H4 (cell line): ENCODE measurements at places on chromosomes 7 and 10. TPM values are rescaled to one million over a fixed set of nuclear protein-coding genes. Genes with fewer than 3 reads are reported as not detected.

- no peak for DNase-seq
Observed at GRCh38 chr10:101536800-101537199, 51.3 kb downstream of the POLL start.

GRCh38 chr7:1738511-1738910 lies 68.4 kb downstream of the ELFN1 start:
- no peak for DNase-seq

GRCh38 chr10:98030093-98030821 lies at the start of gene CRTAC1:
TSS of gene CRTAC1 (minus strand) at chr10:98030621. CDS start at chr10:98030472, 149 bp downstream.
- DNase-seq: peak; percentile 31

- DNase-seq: no peak
Observed at GRCh38 chr7:137795211-137795610, 51.6 kb downstream of the DGKI start.

- DNase-seq: no peak
Observed at GRCh38 chr7:129830949-129831348, 121.8 kb downstream of the UBE2H start.

DNA sequence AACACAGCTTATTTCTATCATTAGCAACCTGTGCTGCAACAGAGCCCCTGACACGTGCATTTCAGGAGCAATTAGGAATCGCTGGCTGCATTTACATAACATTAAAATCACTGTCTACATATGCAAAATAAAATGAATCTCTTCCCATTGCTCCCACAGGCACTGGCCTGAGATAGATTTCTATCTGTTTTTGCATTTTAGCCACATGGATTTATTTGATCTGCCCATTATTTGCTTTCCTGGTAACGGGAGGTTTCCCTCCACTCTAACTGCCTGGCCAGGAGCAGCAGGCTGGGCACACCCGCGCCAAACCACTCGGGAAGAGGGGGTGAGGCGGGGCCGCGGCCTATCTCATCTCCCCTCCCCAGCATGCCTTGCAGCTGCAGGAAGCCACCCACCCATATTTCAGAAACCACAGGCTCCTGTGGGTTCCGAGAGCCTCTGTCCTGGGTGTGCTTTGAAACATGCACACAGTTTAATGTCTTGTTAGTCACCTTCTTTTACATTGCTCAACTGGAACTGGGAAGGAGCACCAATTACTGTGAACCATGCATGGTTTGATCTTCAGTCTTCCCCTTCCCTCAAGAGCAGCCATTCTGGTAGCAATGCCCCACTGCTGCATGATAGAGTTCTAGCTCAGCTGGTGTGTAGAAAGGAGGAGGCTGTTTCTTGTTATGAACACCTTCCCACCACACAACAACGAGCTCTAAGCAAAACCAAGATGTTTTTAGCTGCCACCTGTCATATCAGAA lies 37.7 kb upstream of the IKZF1 start:
- DNase-seq: no peak

- DNase-seq: no peak
Observed at GRCh38 chr7:29217113-29217512, 22.5 kb downstream of the CHN2 start.

GRCh38 chr10:6977398-6978186 lies 397.5 kb upstream of the PRKCQ start:
- DNase-seq: no peak

- DNase-seq: no peak
Observed at GRCh38 chr10:47037654-47038425, 126.6 kb downstream of the PTPN20 start.

DNA sequence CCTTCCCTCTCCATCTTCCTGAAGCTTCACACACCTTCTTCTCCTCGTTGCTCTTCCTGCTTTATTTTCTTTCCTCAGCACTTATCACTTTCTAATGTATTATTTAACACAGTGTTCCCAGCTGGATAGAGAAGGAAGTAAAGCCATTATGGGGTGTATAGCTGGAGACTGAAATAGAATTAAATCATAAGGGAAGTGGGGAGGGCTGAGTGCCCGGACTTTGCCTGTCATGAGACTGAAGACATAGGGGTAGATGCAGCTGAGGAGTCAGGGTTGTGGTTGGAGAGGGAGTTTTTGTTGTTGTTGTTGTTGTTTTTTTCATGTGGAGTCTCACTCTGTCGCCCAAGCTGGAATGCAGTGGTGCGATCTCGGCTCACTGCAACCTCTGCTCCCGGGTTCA lies 65.3 kb downstream of the GALNT11 start:
- no peak for DNase-seq

- no peak for DNase-seq
Observed at GRCh38 chr7:105245398-105246114, 143.2 kb downstream of the SRPK2 start.

DNA sequence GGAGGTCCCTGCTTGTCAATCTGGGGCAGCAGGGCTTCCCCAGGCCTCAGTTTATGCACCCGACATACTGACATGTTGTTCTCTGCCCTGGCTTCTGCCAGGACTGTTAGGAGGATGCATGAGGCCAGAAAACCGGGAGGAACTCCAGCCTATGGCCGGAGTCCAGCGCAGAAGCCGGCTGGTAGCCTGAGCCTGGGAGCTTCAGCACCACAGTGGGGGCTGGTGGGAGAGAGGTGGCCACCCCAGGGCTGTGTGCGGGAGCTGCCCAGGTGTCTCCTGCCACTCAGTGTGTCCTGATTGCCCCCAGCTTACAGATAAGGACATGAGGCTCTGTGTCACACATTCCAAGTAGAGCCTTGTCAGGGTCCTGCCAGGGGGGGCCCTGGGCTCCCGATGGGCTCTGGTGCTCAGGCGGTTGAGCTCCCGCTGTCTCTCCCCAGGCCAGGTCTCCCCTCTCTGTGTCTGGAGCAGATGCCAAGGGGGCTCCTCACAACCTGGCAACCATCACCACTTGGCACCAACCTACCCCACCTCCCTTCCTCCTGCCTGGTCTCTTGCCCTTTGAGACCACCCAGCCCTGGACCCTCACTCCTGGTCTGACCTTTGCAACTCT lies 32.3 kb downstream of the PPIF start:
- no peak for DNase-seq

DNA sequence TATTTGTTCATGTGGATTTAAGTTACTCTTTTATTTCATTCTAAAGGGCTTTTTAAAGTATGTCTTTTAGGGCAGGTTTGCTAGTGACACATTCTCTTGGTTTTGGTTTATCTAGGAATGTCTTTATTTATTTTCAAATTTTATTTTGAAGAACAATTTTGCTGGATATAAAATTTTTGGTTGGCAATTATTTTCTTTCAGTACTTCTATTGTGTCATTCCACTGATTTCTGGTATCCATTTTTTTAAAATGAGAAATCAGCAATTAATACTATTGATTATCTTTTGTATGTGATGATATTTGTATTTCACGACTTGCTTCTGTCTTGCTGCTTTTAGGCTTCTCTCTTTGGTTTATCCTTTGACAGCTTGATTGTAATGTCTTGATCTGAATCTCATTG lies 756.3 kb downstream of the INHBA start:
- DNase-seq: no peak

- no peak for DNase-seq
Observed at GRCh38 chr10:14271621-14272020, 59.1 kb downstream of the FRMD4A start.

DNA sequence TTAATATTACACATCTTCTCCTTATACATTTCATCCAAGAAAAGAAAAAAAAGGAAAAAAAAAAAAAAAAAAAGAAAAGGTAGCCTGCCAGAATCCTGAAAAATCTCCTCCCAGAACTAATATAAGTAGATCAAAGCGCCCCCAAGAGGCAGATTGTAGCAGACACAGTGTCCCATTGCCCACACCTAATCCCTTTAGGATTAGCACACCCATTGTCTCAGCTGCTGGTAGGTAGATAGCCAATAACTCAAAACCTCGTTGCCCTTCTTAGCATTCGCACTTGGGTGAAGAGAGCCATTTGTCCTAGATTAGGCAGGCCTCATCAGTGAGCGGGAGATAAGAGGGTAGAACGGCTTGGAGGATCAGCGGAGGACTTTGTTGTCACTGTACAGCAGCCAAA lies 100.2 kb upstream of the SORCS1 start:
- DNase-seq: no peak

GRCh38 chr10:44511166-44511565 lies 126.3 kb upstream of the CXCL12 start:
- DNase-seq: no peak

DNA sequence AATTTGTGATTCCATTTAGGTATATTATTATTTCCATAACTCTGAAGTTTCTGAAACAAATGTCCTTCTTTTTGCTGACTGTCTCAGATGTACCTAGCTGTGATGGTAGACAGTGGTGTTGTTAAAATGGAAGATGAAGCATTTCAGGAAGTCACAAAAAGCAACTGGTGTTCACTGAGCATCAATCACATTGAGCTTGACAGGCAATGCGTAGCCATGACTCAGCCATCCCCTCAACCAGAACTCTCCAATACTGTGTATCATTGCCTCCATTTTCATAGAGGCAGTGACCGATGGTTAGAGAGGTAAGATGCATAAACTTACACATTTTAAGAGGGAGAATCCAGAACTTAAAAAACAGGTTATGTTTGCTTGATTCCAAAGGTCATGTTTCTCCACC lies 434.0 kb downstream of the INHBA start:
- DNase-seq: no peak

DNA sequence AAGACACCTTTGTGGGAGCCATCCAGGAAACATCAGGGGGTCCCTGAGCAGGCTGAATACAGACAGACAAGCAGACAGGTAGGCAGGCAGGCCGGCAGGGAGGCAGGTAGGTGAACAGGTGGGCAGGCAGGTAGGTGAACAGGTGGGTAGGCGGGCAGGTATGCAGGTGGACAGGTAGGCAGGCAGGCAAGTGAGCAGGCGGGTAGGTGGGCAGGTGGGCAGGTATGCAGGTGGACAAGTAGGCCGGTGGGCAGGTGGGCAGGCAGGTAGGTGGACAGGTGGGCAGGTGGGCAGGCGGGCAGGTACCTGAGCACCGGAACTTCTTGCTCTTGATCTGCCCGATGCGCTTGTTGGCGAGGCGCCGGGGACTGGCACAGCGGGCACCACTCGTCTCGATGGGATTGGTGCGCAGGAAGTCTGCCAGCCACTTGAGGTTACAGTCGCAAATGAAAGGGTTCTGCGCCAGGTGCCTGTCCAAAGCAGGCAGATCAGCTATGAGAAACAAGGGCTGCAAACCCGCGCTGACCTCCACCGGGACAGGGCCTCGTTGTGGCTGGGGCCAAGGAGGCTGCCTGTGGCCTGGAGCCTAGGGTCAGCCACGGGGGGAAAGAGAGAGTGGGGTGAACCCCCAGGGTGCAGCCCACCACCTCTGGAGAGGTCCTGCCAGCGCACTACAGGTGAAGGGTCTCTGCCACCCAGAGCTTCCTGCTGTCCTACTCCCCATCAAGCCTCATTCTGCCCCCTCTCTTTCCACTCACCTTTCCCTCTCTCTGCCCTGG lies 136.9 kb downstream of the SLIT1 start:
- no peak for DNase-seq

CYP3A7 gene
- total RNA-seq: not detected in 2 replicates

SLC16A12 gene
- total RNA-seq: 0.08 and 0.12 TPM in 2 replicates

FMC1 gene
- total RNA-seq: 19.4 and 21.0 TPM in 2 replicates

KLF14 gene
- 0.64 TPM in 1 of 2 replicates, not detected in the other for total RNA-seq

AQP1 gene
- total RNA-seq: 1.4 and 1.7 TPM in 2 replicates

ZCCHC24 gene
- total RNA-seq: 8.7 and 8.8 TPM in 2 replicates

CLDN15 gene
- total RNA-seq: 0.99 and 6.0 TPM in 2 replicates

PRKG1 gene
- total RNA-seq: 2.4 and 3.4 TPM in 2 replicates

PHKG1 gene
- 0.17 TPM in 1 of 2 replicates, not detected in the other for total RNA-seq
